ENCODE measurements at places on chromosomes 3 and 15.

- no peak for DNase-seq
Measured at GRCh38 chr3:60659098-60659497, 592.2 kb downstream of the FHIT start.

GRCh38 chr15:29570121-29570947 lies 251.9 kb downstream of the TJP1 start:
- DNase-seq: peak; percentile 23

DNA sequence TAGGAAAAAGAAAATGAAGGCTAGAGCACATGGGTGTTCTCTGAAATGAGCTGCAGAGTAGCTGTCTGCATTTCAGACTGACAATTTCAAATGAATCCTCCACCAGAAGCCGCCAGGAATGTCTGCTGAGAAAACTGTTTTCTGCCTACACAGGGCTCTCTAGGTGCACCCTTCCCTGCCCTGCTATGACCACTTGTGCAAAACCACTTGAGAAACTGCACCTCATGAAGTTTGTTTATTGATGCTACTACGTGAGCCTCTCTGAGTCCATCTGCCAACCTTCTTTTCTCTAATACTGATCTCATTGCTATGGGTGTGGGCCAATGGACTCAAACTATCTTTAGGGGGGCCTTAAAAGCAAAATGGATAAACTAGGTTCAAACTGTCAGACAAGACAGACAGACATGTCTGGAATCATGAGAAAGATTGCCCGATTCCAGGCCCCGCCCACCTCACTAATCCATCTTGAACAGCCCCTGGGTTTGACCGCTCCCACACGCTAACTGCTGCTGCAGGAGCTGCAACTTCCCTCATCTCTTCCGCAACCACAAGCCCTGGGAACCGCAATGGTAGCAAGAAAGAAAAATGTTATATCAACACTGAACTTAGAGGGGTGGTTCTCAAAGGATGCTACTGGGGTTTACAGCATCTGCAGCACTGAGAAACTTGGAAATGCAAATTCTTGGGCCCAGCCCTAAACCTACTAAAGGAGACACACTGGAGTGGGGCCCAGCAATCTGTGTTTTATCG lies 9.0 kb upstream of the CD47 start:
- no peak for DNase-seq

DNA sequence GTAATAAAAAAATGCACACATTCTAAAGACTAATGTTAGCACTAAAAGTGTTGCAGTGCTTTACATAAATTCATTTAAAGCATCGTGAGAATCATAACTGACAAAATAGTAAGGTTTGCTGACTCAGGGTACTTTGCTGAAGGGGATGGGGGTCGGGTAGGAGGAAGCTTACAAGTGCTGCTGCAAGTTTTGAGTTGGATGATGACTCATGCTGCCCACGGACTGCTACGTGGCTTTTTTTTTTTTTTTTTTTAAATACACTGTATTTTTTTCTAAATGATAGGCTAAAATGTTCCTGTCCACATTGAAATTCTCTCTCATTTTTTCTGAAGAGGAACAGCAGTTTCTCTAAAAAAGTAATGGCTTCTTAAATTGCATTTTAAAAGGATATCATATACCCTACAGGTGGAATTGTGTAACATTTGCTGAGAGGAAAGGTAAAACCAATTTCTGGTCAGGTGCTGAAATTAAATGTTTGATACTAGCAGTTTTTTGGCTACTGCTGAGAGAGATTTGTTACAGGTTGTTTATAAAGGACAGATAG lies 2.2 kb downstream of the MAPK6 start:
- DNase-seq: no peak

DNA sequence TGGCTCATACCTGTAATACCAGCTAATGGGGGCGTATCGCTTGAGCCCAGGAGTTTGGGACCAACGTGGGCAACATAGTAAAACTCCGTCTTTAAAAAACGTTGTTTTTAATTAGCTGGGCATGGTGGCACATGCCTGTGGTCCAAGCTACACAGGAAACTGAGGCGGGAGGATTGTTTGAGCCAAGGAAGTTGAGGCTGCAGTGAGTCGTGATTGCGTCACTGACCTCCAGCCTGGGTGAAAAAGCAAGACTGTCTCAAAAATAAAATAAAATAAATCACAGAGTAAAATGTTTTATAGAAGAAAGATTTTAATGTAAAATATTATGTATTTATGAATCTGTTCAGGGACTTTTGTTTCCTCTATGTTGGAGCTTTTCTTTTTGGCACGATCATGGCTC lies 15.3 kb upstream of the STRIT1 start:
- no peak for DNase-seq

- DNase-seq: no peak
Measured at GRCh38 chr15:78220713-78221112, 13.7 kb downstream of the ACSBG1 start.

DNA sequence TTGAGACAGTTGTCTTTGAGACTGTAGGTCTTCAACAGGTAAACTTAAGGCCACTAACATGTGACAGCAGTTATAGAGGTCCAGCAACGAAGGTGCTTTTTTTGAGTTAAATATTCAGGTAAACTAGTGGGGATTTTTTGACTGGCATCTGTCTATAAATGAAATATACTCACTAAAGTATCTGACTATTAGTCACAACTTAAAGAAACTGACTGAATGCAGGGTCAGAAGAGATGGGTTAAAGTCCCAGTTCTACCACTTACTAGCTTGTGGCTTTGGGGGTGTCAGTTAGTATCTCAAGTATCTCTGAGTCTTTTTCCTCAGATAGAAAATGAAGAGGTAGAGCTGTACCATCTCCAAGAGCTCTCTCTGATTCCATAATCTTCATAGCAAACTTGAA lies 18.0 kb downstream of the MIX23 start:
- no peak for DNase-seq

- no peak for DNase-seq
Measured at GRCh38 chr15:39543651-39544050, 37.2 kb upstream of the THBS1 start.

- DNase-seq: no peak
Measured at GRCh38 chr15:26260517-26261133, 397.5 kb upstream of the ATP10A start.

DNA sequence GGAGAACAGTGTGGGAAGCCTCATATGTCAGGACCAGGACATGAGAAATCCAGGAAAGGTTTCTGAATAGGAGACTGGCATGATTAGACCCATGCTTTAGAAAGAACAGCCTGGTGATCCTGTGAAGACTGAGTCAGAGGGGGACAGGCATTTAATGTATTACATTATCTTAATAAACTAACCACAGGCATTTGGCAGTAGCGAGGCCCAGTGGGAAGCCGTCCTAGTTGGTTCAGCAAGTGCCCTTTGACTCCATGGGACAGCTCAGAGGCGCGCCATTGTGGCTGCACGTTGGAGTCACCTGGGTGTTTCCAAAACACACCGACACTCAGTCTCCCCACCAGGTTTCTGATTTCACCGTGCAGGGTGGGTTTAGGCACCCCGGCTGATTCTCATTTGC lies 90.5 kb upstream of the DGKG start:
- DNase-seq: no peak
